NCI-H510A (cell line): ENCODE measurements at places on chromosomes 7 and 10.
A peak's percentile ranks its signal among the peaks of the same experiment; 100 is the strongest.

DNA sequence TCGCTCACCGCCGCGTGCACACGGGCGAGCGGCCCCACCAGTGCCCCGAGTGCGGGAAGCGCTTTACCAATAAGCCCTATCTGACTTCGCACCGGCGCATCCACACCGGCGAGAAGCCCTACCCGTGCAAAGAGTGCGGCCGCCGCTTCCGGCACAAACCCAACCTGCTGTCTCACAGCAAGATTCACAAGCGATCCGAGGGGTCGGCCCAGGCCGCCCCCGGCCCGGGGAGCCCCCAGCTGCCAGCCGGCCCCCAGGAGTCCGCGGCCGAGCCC lies 3.3 kb downstream of the REPIN1 start:
- DNase-seq, result no peak

- no peak for DNase-seq
Observed at GRCh38 chr10:21432266-21432665, 93.2 kb downstream of the SKIDA1 start.

DNA sequence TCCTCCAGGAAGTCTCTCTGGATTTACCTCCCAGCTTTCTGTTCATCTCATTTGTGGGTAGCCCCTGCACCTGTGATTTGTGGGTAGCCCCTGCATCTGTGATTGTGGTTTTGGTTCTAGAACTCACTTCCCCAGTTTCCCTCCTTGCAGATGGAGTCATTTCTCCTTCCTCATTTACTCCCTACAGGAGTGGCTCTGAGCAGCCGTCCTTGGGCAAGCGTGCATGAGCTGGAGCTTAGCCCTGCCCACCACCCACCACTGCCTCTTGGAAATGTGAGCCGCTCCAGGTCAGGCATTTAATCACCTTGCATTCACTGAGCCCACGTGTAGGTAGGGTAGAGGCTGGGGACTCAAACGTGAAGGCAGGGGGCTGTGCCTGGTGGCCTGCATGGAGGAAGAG lies 8.2 kb downstream of the COL26A1 start:
- no peak for DNase-seq

DNA sequence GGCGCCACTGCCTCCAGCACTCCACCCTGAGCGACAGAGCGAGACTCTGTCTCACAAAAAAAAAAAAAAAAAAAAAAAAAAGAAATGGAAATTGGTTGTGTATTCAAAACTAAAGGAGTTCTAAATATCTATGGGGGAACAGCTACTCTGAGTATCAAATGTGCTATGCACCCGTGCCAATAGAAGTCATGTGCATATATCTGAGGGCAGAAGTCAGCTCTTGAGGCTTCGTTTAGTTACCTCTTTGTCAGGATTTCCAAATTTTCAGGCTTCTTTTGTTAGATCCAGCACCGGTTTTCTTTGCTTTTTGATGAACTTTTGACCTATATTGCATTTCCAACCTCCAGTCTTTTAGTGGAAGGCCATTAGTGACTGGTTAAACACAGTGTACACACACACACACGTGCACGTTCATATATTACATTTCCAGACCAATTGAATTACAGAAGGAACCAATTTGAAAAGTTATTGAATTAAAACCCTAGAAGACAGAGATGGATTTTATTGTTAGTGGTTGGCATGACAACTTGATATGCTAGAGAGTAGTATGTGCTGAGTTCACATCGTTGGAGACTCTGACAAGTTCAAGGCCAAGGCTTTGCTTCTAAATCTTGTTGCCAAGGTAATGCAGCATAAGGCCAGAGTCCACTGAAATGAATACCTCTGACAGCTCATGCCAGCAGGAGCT lies 33.1 kb upstream of the ADD3 start:
- DNase-seq, result no peak

GRCh38 chr10:118047157-118047719 lies 497 bp upstream of the RAB11FIP2 start:
- no peak for DNase-seq

GRCh38 chr10:112769611-112770370 lies 180.3 kb upstream of the TCF7L2 start:
- no peak for DNase-seq

- no peak for DNase-seq
Observed at GRCh38 chr10:95234951-95235350, 40.9 kb downstream of the ACSM6 start.

DNA sequence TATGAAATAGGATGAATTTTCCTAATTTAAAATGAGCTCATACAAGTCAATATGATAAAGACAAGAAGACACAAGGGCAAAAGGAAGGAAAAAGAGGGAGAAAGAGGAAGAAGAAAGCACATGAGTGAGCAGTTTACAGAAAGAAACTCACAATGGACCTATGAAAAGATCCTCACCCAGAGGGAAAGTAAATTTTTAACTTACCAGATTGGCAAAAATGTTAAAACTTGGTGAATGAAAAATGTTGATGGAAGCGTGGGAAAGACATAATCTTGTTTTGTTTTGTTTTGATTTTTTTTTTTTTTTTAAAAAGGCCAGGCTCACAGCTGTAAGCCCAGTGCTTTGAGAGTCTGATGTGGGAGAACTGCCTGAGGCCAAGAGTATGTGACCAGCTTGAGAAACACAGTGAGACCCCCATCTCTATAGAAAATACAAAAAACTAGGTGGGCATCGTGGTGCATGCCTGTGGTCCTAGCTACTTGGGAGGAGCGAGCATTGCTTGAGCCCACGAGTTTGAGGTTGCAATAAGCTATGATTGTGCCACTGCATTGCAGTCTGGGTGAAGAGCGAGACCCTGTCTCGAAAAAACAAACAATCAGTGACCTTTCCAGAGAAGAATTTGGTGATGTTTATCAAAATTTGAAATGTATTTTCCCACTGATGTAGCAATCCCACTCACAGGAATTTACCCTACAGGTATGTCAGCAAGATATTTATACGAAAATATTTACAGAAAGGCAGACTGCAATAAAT lies 152.9 kb upstream of the ASAH2 start:
- DNase-seq, result no peak

DNA sequence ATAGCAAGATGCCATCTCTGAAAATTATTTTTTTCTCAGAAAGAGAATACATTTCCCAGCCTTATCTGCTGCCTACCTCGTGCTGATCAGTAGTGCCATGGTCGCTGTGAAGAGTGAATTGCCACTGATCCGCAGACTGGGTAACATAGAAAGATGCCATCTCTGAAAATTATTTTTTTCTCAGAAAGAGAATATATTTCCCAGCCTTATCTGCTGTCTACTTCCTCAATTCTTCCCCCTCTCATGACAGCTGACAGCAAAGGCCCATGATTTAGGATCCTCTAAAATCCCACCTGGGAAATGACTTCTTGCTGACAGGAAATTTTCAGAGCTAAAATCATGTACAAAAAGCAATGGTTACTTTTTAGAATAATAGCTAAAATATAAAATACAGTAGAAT lies 92.5 kb upstream of the AHR start:
- no peak for DNase-seq

- no peak for DNase-seq
Observed at GRCh38 chr10:53952698-53953630, 848.1 kb downstream of the PCDH15 start.

DNA sequence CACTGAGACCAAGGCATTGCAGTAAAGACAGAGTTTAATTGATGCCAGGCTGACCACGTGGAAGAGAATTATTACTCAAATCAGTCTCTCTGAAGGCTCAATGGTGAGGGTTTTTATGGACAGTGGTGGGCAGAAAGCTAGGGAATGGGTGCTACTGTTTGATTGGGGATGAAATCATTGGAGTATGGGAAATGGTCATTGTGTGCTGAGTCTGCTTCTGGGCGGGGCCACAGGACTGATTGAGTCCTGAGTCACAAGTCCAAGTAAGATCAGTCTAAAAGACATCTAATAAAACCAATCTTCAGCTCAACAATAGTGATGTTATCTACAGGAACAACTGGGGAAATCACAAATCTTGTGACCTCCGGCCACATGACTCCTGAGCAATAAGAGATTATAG lies 868.4 kb downstream of the SORCS3 start:
- DNase-seq, result no peak

DNA sequence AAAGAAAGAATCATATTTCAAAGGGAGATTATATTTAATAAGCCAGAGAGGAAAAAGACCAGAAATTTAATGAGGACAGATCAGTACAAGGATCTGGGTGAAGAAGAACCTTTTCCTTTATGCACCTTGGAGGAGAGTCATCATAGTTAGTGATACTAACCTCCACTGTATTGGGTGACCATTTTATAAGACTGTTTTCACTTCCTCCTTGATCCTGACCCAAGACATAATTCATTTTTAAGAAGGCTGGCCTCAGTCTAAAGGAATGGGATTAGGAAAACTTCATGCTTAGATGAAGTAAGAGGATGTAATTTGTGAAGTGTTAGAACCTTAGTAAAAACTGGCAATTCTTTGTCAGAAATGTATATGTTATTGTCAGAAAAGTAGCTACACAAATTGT lies 68.6 kb downstream of the ADAM22 start:
- DNase-seq, result no peak

GRCh38 chr10:119575991-119576390 lies 20.8 kb downstream of the TIAL1 start:
- DNase-seq, result no peak

- DNase-seq, result peak; percentile 48
Observed at GRCh38 chr7:44390701-44391100, 65.3 kb upstream of the CAMK2B start.

- DNase-seq, result no peak
Observed at GRCh38 chr10:44982114-44982460, 3.5 kb upstream of the DEPP1 start.

- DNase-seq, result no peak
Observed at GRCh38 chr7:127809261-127809702, 157.3 kb downstream of the SND1 start.

GRCh38 chr7:73985737-73986141 lies 42.2 kb upstream of the ELN start:
- DNase-seq, result no peak

DNA sequence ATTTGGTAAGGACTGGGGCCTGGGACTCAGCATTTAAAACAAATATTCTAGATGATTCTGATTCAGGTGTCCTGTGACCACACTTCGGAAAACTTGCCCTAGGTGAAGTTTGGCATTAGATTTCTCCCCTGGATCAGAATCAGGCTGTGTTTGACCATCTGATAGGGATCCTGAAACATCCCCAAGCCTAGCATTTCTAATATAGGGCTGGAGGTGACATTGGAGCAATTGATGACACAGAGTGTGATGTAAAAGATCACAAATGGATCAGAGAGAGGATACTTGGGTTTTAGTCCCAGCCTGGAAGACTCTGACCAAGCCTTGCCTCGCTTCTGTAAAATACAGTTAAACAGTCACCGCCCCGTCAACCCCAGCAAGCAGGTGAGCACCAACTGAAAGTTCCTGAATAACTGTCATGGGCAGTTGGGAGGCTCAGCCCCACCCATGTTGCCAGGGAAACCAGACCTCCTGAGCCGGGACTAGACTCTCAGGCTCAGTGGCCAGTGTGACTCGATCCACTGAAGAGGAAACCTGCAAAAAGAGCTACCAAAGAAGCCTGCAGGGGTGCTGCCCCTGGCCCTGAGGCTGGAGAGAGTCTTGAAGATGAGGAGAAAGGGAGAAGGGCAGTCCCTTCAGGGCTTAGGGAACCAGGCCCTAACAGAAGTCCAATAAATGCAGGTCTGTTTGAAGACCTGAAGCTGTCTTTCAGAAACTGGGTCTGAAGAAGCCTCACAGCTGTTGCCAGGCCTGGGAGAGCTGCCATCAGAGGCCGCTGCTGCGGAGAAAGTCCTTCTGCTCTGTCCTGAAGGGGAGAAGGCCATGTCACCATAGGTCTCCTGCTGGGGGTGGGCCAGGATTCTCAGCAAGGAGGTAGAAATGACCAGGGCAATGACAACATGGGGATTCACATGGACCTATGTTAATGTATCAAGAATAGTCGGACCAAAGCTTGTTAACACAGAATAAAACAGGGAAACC lies 126.1 kb upstream of the KCNMA1 start:
- DNase-seq, result no peak

- DNase-seq, result no peak
Observed at GRCh38 chr7:80918399-80918798, 452 bp downstream of the SEMA3C start.

DNA sequence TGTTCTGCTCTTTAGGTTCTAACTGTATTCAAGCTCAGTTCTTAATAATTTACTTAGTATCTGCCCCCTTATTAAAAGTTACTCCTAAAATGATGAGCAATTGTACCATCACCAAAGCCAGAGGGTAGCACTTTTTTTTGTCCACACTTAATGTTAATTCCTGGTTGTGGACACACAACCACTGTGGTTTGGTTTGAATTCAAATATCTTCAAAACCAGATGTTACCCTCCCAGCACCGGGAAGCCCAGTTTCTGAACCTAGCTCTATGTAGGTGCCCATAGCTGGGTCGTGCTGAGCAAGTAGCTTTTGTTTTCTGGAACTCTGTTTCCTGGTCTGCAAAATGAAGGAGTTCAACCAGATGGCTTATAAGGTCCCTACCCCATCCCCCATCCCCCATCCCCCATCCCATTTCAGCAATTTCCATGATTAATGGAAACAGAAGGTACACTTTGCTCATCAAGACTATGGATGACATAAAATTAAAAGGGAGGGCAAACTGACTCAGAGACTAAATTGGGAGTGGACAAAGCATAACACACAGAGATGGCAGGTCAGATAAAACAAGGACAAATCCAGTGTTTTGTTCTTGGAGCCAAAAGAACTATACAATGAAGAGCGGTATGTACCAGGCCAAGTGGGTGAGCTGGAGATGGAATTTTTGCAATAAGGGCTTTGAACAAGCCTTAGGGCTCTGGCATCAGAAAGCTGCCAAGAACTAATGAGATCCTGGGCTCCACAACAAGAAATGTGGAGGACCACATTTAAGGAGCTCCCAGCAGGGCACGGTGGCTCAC lies 56.7 kb downstream of the DLG5 start:
- DNase-seq, result no peak

DNA sequence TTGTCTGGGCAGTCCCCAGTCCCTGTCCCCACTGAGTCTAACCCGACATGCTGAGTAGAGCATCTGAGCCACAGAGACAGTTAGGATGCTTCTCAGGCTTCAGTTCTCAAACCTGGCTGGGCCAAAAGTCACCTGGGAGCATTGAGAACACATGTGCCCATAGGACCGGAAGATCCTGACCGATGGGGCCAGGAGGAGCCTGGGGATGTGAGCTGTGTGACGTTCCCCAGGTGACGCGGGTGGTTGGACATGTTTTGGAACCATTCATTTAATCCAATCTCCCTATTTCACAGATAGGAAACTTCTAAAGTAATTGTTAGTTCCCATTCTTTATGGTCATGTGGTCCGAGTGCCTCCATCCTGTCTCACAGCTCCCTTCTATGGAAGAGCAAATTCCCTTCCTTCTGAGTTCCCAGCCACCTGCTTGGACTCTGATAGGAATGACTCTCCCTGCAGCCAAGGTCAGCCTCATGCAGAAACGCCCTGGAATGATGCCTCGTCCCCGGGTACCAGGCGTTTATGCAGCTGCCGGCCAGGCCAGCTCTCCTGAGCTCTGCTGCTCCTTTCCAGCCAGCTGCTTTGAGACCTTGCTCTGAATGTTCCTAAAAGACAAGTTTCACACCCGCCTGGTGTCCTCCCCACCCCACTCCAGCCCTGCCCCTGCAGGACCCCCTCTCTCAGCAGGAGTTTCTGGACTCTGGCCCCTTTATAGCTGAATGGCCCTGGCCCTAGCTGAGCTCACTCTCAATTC lies 166.5 kb upstream of the RHEB start:
- no peak for DNase-seq

- DNase-seq, result no peak
Observed at GRCh38 chr7:69002416-69002815, 595.9 kb upstream of the AUTS2 start.
